ENCODE measurements at places on chromosomes 12 and 14. TPM values are rescaled to one million over a fixed set of nuclear protein-coding genes. Genes with fewer than 3 reads are reported as not detected.

- DNase-seq = no peak
- no peak overlapping the region for H3K27ac ChIP-seq
- no peaks in the 10 kb centered on the region for H3K36me3 ChIP-seq
- H3K4me1 ChIP-seq = no peaks in the 10 kb centered on the region
- H3K27me3 ChIP-seq = no peaks in the 10 kb centered on the region
- no peak overlapping the region for H3K4me3 ChIP-seq
Observed at GRCh38 chr12:60021235-60021634, 425.4 kb downstream of the SLC16A7 start.

IL26 gene
- not detected for total RNA-seq

TDRD9 gene
- total RNA-seq = 8.6 TPM

DNA sequence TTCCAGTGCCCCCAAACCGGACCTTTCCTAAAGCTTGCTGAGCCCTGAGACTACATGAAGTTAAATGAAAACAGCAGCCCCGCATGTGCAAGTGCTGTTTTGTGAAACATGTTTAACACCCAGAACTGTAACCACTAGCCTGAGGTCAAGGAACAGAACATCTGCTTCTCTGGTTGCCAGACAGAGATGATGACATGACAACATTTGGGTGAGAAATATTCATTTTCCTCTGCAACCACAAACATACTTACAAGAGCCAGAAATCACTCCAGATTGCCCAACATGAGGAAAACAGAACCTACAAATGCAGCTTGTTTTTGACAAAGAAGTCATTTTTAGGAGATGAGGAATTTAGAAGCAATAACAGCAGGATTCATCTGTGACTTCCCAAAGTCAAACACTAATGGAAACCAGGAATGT lies 110.4 kb downstream of the BCAT1 start:
- no peak overlapping the region for H3K4me3 ChIP-seq
- H3K27me3 ChIP-seq = no peaks in the 10 kb centered on the region
- H3K27ac ChIP-seq = no peak overlapping the region
- peak; percentile 71 for DNase-seq
- no peaks in the 10 kb centered on the region for H3K36me3 ChIP-seq

FAM90A1 gene
- not detected for total RNA-seq

GALNT8 gene
- 3.8 TPM for total RNA-seq

DNA sequence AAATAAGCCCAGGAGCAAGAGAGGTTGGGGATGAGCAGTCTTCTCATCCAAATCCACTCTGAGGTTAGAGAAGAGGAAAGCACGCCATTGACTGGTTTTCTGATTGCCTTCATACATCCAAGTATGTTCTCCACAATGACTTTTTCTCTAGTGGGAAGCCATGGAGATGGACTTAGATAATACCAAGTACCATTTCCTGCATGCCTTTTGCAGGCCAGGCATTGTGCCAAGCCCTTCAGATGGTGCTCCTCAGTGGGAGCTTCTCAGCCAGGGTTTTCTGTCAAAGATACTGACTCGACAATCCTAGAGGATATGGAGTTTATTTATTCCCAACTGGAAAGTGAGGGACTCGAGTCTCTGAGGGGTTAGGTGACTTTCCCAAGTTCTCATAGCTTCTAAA lies 218.0 kb downstream of the ZFP36L1 start:
- DNase-seq = no peak
- H3K4me3 ChIP-seq = no peak overlapping the region
- H3K27me3 ChIP-seq = no peaks in the 10 kb centered on the region
- no peak overlapping the region for H3K27ac ChIP-seq

- no peaks in the 10 kb centered on the region for H3K4me1 ChIP-seq
- peak within 1 kb of the TSS; percentile 95 for H3K27ac ChIP-seq
- peak; percentile 96 for DNase-seq
- H3K27me3 ChIP-seq = no peaks in the 10 kb centered on the region
Observed at GRCh38 chr12:6383572-6384498, at the start of gene LTBR. Gene LTBR, plus strand, starts transcription at chr12:6384162. Its CDS starts 197 bp downstream, at chr12:6384359.

- peaks cover 10% of the 10 kb centered on the region for H3K4me1 ChIP-seq
- no peak overlapping the region for H3K4me3 ChIP-seq
- H3K27me3 ChIP-seq = no peaks in the 10 kb centered on the region
- no peaks in the 10 kb centered on the region for H3K36me3 ChIP-seq
Observed at GRCh38 chr14:100896369-100897060, 7.0 kb downstream of the RTL1 start.

PROX2 gene
- not detected for total RNA-seq

GRCh38 chr12:54373649-54374561 lies 9.6 kb upstream of the GPR84 start:
- H3K4me1 ChIP-seq = peaks cover 91% of the 10 kb centered on the region
- H3K36me3 ChIP-seq = no peaks in the 10 kb centered on the region
- no peaks in the 10 kb centered on the region for H3K27me3 ChIP-seq
- H3K4me3 ChIP-seq = no peak overlapping the region
- DNase-seq = no peak

Data from right atrium auricular region (tissue), 2 donors.